ENCODE measurements at places on chromosomes 5 and 9.

GRCh38 chr5:103617913-103618312 is 55.3 kb upstream of the NUDT12 start:
- DNase-seq: no peak

GRCh38 chr9:74100042-74100441 is 397.1 kb upstream of the RORB start:
- no peak for DNase-seq

GRCh38 chr5:66411701-66412100 is 184.5 kb upstream of the MAST4 start:
- DNase-seq: no peak

DNA sequence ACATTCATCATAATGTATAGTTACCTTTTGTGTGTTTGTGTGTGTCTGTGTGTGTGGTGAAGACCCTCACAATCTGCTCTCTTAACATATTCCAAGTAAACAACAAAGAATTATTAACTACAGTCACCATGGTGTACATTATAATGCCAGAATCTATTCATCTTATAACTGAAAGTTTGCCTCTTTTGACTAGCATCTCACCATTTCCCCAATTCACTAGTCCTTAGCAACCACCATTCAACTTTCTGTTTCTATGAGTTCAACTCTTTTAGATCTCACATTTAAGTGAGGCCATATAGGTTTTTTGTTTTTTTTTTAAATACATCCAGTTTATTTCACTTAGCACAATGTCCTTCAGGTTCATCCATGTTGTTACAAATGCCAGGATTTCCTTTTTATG is 83.6 kb downstream of the SMC2 start:
- DNase-seq: no peak

GRCh38 chr5:35860686-35861085 is 4.0 kb downstream of the IL7R start:
- no peak for DNase-seq

- DNase-seq: no peak
Measured at GRCh38 chr9:117746263-117746662, 42.1 kb downstream of the TLR4 start.

Data from right renal pelvis (tissue), 4 donors.